ENCODE measurements at places on chromosomes 12 and 14.
A peak's percentile ranks its signal among the peaks of the same experiment; 100 is the strongest.

DNA sequence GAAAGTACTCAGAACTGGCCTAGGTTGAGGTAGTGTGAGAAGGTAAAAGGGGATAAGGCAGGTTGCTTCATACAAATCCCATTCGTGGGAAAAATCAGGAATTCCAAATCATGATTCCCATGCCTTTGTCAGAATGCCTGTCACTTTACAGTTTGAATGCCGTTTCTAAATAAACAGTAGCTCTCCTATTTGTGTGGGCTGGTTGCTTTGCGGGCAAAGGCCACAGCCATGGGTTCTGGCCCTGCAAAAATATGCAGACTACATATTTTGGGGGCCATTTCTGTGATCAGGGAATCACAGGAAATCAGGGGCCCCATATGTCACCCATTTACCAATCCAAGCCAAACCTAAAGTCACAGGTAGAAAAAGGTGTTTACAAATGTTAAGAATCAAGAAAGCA lies 161.3 kb upstream of the BMP4 start:
- no peak for DNase-seq

DNA sequence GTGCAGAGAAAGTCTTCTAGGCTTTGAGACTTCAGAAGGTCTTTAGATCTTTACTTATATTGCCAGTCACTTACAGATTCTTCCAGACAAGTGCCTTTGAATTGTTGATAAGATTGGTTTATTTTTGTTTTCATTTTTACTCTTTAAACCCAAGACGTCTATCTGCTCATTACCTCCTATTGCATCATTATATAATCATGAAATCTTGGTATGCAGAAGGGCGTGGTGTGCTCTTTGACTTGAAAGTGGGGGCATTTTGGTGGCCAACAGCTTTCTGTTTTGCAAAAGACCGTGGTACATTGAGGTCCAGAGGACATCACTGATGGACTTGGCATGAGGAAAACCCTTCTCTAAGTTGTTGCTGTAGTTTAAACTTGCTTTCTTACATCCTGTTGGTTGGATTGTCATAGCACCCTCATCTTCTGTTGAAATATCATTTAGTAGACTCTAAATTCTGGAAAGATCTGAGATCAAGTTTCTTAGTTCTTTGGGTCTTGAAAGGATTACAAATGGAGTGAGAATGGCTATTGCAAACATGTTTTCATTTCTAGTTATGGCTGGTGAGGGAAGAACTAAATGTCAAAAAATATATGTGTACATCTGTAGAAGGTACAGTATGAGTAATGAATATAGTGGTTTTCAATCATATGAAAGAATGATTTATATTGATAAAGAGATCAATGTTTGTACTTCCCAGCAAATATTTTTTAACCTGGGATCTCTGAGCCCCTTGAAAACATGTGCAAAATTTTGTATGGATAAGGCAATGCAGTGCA lies 441.8 kb downstream of the NRXN3 start:
- DNase-seq = no peak

DNA sequence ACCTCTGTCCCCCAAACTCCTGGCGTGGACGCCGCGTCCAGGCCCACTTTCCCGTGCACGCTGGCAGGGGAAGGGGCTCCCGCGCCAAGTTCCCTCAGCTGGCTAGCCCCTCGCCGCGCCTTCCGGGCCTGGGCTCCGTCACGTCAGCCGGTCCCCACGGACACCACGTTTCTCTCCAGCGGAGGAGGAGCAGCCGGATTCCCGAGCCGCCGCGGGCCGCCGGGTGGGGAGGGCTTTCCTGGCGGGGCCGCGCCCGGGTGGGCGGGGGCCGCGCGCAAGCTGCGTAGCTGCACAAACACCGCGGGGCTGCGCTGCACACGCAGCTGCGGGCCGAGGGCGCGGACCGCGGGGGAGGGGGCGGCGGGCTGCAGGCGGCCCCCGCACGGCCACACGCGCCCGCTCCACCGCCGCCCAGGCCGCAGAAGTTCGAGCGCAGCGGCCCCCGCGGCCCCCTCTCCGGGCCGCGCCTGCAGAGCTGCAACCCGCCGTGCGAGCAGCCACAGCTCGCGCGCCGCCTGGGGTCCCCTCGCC lies 45.1 kb upstream of the PNMA1 start:
- peak; percentile 63 for DNase-seq

- DNase-seq = no peak
Measured at GRCh38 chr12:56420411-56420810, 28.8 kb downstream of the TIMELESS start.

DNA sequence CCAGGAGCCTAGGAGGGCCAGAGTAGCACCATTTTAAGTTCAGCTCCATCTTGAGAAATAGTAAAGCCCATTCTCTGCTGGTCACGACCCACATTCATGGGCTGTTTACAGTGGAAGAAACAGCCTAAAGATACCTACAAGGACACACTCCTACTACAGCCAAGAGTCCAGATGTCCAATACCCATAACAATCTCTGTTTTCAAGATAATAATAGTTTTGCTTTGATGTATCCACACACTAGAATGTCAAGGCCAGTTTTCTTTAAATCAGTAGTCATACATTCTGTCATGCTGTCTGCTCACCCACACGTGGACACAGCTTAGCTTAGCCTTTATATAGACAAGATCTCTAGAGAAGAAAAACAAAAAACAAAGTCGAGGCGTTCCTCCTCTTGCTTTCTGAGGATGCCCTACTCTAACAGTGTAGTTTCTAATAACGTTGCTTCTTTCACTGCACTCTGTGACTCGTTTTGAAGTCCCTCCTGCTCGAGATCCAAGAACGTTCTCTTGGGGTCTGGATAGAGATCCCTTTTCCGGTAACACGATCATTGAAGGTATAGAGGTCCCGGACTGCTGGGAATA lies 17.9 kb upstream of the ETFBKMT start:
- no peak for DNase-seq

- no peak for DNase-seq
Measured at GRCh38 chr12:117882181-117882580, 86.6 kb downstream of the KSR2 start.

GRCh38 chr14:103135333-103136260 lies 12.3 kb downstream of the TNFAIP2 start:
- no peak for DNase-seq

GRCh38 chr14:99663386-99664057 lies 18.6 kb downstream of the HHIPL1 start:
- no peak for DNase-seq

DNA sequence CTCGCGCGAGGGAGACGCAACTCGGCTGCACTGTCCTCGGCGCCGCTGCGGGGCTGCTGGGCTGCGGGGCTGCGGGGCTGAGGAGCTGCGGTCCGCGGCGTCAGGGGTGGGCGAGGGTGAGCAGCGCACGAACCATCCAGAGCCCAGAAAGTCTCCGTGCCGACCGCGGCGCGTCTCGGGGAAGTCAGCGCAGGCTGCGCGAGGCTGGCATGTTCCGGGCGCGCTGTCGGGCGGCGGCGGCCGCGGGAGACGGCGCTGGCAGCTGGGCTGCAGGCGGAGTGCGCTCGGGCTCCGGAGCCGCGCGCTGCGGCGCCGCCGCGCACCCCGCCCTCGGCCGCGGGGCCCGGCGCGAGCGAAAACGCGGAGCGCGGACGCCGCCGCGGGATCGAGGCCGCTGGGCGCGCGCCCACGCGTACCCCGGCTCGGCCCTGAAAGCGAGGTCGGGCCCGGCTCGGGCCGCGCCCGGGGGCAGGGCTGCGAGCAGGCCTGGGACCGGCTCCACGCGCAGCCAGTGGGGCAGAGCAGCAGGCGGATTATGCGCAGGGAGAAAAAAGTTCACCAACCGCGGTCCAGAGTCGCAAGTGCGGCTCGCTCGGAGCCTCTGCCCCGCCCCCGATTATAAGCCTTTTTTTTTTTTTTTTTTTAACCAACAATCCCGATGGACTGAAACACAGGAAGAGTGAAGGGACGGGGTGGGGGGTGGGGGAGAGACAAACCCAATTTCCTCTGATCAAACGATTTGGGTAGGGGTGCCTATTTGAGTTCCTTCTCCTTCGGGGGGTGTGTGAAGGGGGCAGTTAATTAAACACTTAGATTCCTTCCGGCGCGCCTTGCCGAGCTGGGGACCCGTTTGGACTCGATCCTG lies at the start of gene PRICKLE1:
Gene PRICKLE1 (minus strand): TSS at position 282 of the 865 bp plus-strand sequence. CDS start 117,230 bp downstream, outside the sequence.
- no peak for DNase-seq

DNA sequence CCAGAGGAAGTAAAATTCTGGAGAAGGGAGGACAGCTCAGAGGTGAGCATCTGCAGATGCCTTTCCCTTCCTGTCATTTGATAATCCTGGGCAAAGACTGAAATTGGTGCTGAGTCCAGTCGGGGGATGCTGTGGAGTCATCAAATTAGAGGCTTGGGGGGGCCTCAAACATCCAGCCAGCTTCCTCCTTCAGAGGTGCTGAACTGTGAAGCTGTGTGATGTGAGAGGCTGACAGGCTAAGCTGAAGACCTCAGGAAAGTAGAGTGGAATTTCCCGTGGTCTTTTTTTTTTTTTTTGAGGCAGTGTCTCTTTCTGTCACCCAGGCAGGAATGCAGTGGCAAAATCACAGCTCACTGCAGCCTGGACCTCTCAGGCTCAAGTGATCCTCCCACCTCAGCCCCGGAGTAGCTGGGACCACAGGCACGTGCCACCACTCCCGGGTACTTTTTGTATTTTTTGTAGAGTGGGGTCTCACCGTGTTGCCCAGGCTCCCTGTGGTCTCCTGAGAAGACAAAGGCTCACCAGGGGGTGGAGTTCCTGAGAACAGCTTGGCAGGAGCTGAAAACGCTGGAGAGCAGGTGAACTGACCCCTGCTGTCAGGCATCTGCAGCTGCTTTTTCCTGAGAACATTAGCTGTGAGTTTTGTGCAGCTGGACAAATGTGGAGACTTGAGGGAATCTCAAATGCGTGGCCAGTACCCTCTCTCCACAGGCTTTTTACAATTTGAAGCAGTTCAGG lies 6.1 kb upstream of the TCL1B start:
- no peak for DNase-seq

DNA sequence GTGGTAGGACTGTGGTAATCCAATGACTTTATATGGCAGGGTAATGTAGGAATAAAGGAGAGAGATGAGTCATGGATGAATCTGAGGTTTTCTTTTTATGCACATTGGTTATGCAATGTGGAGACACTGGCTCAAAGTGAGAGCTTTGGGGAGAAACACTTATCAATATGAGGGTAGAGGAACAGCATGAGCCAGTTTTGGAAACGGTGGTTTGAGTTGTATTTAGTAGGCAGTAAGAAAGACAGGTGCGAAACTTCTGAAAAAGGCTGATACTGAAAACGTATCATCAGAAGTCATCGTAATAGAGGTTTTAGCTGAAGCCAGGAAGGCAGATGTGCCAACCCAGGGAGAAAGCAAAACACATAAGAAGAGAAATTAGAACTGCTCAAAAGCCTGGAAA lies 854.8 kb upstream of the SEL1L start:
- no peak for DNase-seq

Data from hematopoietic multipotent progenitor cell treated with erythropoietin and hydrocortisone succinate and interleukin-3 and kit ligand, for 17 days (in vitro differentiated cells).